ENCODE measurements at places on chromosomes 13 and 19.

DNA sequence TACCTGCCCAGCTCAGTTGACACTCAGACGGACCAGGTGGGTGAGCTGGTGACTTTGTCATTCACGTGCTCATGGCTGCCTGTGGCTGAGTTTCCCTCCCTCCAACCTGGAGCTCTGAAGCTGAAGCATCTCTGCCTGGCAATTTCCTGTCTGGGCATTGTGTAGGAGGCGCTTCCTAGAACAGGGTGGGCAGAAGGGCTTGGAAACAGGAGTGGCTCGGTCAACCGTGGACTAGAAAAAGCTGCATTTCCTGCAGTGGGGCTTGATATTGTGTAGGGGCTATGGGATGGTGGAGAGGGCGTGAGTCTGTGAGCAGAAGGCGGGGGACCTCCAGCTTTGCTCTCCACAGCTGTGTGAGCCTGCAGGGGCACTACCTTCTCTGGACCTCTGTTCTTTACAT, 278.3 kb downstream of the TEX29 start:
- no peak for DNase-seq

DNA sequence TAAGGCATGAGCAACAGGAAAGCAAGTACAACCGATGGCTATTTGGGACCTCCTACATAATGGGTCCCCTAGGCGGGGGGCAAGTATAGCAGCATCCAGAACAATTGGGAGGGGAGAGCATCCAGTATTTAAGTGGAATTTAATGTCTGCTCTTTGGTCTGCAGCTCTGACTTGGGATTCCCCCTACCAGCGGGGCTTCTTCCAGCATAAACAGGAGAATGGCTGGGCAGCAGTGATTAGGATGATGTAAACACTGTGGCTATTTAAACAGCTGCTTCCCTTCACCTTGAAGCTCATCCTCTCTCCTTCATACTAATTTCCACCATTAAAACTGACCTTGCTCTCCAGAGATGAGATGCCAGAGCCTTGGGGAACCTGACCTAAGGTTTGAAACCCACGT, 73.9 kb upstream of the OXGR1 start:
- DNase-seq, result no peak

DNA sequence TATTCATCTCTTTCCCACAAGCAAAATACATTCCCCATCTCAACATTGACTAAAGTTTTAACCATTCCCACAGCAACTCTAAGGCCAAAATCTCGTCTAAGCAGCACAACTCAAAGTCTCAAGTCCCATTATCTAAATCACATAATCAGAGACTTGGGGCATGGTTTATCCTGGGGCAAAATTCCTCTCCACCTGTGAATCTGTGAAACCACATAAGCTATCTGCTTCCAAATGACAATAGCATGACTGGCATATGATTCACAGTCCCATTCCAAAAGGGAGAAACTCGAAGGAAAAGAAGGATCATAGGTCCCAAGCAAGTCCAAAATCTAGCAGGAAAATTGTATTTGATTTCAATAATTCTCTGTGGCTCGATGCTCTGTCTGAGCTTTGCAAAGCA, 73.0 kb downstream of the ANKRD10 start:
- DNase-seq, result no peak

DNA sequence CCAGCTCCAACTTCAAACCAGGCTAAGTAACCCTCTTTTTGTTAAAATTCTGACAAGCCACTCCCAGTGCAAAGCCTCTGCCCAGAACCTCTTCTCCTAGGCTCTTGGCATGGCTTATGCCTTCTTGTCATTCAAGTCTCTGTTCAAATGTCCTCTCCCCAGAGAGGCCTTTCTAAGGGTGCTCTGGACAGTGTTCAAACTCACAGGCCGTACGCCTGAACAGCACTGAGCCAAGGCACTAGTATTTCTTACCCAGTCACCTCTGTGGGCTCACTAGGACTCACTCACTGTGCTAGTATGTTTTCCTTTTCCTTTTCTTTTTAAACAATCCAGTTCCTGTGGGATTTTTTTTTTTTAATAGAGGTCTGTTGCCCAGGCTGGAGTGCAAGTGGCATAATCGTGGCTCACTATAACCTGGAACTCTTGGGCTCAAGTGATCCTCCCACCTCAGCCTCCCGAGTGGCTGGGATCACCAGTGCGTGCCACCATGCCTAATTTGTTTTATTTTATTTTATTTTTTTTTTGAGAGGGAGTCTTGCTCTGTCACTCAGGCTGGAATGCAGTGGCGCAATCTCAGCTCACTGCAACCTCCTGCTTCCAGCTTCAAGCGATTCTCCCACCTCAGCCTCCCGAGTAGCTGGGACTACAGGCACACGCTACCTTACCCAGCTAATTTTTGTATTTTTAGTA, 2.3 kb upstream of the ASF1B start:
- no peak for DNase-seq

DNA sequence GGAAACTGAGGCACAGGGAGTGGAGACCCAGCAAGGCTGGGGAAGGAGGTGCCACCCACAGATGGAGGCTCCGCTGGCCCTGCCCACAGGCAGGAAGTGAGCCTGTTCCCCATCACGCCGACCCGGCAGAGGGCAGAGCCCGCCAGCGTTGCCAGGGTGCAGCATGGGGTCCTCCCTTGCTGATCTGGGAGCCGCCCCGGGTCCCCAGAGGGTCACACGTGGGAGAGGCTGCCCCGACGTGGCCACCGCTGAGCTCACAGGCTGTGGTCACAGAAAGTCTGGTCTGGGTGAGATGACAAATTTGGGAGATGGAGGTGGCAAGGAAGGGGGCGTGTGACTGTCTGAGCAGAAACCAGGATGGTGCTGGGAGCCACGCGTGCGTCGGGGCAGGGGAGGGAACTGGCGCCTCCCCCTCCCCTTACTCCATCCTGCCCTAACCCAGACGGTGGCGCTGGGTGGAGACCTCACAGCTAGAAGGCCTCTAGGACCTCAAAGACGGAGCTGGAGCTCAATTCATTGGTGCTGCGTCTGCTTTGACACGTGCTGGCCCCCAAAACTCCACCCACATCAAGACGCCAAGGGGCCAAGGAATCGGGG, 7.7 kb downstream of the MEX3D start:
- DNase-seq, result no peak

DNA sequence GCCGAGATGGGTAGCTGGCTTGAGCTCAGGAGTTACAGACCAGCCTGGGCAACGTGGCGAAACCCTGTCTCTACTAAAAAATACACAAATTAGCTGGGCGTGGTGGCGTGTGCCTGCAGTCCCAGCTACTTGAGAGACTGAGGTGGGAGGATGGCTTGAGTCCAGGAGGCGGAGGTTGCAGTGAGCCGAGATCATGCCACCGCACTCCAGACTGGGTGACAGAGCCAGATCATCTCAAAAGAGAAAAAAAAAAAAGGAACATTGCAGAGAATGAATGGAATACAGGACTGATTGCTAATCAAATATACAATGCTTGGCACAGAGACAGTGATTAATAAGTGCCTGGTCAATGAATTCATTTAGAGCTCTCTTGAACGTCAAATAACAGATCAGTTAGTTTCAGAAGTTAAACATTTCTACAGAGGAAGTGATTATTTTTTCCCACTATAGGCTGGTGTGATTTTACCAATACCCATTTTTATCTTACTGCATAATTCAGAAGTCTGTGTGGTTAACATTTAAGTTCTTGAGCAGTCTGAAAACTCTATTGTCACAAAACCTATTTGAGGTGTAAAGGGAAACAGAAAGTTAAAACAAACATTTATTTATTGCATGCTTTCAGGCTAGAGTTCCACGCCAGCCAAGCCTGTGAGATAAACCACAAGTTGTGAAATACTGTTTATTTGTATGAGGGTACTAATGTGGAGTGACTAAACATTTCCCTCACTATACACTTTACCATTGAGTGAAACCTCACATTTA, 7.7 kb upstream of the TBC1D4 start:
- no peak for DNase-seq

DNA sequence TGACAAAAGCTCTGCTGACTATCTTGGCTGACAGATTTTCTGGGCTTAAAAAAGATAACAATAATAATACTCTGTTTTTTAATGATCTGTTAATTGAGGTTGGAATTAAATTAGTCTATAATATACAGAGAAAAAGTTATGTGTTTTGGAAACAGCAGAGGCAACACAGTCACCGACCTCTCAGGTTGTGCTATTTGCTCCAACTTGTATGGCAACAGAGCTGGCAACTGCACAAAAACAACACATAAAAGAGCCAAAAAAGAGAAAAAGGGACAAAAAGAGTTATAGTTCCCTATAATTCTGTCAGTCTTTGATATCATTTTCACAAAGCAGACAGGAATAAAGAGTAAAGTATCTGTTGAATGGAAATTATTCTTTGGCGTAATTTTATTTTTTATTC, 102.3 kb upstream of the POSTN start:
- DNase-seq, result no peak

GRCh38 chr13:75165543-75166230, 316.3 kb downstream of the TBC1D4 start:
- no peak for DNase-seq

DNA sequence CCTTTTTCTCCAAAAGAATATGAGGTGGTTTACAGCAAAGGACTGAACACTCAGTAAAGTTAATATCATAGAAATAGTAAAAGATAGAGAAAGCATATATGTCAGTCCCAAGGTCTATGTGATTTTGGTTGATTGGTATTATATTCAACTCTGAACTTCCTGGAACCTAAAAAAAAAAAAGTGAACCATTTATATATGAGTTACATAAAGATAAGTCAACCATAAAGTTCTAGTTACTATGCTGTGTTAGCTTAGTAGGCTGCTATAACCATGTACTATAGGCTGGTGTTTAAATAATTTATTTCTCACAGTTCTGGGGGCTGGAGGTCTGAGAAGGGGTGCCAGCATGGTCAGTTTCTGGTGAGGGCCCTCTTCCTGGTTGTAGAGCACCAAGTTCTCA, 475.6 kb downstream of the KLF12 start:
- DNase-seq, result no peak

DNA sequence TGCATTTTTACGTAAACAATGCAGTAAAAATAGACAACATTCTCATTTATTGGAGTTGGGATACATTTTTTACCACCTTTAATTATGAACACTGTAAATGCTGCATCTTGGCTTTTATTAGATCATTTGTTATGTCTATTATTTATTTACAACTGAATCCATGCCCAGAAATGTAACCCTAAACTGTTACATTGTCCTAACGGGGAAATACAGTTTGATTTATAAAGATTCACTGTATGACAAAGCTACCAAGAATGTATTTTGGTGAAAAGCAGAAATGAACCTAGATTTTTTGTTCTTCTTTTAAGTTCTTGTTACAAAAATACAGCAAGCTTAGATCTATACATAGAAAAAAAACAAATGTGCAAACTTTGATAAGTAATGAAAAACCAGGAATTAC, 1.1 kb downstream of the METTL21C start:
- no peak for DNase-seq

- no peak for DNase-seq
These were observed 18.3 kb downstream of the RASA3 start for GRCh38 chr13:114114006-114114640.

DNA sequence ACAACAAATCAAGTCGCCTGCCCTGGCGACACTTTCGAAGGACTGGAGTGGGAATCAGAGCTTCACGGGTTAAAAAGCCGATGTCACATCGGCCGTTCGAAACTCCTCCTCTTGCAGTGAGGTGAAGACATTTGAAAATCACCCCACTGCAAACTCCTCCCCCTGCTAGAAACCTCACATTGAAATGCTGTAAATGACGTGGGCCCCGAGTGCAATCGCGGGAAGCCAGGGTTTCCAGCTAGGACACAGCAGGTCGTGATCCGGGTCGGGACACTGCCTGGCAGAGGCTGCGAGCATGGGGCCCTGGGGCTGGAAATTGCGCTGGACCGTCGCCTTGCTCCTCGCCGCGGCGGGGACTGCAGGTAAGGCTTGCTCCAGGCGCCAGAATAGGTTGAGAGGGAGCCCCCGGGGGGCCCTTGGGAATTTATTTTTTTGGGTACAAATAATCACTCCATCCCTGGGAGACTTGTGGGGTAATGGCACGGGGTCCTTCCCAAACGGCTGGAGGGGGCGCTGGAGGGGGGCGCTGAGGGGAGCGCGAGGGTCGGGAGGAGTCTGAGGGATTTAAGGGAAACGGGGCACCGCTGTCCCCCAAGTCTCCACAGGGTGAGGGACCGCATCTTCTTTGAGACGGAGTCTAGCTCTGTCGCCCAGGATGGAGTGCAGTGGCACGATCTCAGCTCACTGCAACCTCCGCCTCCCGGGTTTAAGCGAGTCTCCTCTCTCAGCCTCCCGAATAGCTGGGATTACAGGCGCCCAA, at the start of gene LDLR:
TSS of gene LDLR (plus strand) at position 210 of the 760 bp plus-strand sequence. CDS start at position 296, 86 bp downstream.
- peak; percentile 92 for DNase-seq

DNA sequence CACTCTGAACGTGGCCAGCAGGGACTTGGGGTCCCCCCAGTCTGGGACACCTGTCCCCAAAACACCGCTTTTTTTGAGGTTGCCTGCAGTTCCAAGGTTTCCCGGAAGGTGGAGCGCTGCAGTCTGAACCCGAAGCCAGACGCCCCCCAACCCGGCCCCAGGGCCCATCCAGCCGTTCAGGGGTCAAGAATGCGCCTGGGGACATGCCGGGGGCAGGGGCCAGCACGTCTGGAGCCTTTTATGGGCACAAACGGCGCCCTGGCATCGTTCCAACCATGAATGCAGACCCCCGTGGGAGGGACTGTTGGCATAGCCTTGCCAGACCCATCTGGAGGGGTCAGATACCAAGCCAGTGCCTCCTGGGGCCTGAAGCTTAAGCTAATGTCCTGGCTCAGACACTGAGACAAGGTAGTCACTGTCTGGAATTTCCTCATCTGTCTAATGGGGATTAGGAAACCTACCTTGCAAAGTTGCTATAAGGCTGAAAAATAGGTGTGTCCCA, 6.9 kb downstream of the S1PR5 start:
- no peak for DNase-seq

GRCh38 chr19:19261350-19262189, 11.5 kb downstream of the TM6SF2 start:
- DNase-seq, result no peak

GRCh38 chr13:78594456-78594975, 8.8 kb downstream of the POU4F1 start:
- no peak for DNase-seq

DNA sequence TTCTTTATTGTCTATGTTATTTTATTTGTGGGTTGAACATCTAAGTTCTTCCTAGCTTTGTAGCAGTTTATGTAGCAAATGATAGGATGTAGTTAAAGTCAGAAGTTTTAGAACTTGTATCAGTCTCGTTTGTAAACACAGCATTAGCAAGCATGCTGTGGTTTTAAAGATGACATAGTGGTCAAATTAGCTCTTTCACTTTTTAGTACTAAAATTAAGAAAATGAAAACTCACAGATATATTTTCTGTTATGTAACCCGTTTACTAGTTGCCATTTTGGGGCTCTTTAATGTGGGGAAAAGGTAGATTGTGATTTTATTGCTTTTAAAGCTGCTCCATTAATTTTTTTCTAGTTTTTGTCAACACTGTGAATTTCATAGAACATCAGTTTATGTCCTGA, 216.5 kb downstream of the PCCA start:
- DNase-seq, result no peak

Data from sigmoid colon (tissue), 7 donors.